ENCODE measurements at places on chromosomes 7 and 10.
A peak's percentile ranks its signal among the peaks of the same experiment; 100 is the strongest.

- peak; percentile 10 for DNase-seq
Measured at GRCh38 chr7:111735661-111736551, 173.6 kb upstream of the IMMP2L start.

- DNase-seq = no peak
Measured at GRCh38 chr10:69661414-69662172, 31.5 kb downstream of the FAM241B start.

GRCh38 chr10:96305019-96305418 is 785 bp downstream of the DNTT start:
- no peak for DNase-seq

GRCh38 chr10:70782086-70782745 is 3.0 kb downstream of the TBATA start:
- no peak for DNase-seq

DNA sequence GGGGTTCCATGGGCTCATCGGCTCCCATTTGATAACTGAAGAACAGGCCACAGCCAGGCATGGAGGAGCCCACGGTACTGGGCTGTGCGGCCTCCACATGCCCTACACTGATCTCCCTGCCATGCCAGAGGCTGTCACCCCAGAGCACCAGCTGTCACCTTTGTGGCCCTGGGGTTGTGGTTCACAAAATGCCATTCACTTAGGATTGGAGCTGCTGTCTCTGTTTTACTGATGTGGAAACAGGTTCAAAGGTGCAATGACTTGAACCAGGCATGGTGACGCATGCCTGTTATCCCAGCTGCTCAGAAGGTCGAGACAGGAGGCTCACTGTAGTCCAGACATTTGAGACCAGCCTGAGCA is 4.3 kb upstream of the UPK3B start:
- DNase-seq = no peak

DNA sequence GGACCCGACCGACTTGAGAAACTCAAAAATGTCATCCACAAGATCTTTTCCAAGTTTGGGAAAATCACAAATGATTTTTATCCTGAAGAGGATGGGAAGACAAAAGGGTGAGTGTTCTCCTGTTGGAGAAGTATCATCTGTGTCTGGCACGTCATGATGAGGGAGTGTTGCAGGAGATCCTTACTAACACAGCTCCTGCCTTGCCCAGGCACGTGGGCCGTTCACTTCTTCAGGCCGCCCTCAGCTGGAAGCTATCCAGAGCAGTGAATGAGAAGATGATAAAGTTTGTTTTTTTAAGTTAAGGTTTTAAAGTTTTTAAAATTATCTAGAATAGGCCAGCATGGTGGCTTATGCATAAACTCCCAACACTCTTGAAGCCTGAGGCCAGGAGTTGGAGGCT is 6.2 kb downstream of the EIF3B start:
- DNase-seq = no peak

GRCh38 chr7:112112822-112113255 is 93.4 kb downstream of the DOCK4 start:
- no peak for DNase-seq

- DNase-seq = no peak
Measured at GRCh38 chr7:138212314-138212713, 136.1 kb downstream of the AKR1D1 start.

DNA sequence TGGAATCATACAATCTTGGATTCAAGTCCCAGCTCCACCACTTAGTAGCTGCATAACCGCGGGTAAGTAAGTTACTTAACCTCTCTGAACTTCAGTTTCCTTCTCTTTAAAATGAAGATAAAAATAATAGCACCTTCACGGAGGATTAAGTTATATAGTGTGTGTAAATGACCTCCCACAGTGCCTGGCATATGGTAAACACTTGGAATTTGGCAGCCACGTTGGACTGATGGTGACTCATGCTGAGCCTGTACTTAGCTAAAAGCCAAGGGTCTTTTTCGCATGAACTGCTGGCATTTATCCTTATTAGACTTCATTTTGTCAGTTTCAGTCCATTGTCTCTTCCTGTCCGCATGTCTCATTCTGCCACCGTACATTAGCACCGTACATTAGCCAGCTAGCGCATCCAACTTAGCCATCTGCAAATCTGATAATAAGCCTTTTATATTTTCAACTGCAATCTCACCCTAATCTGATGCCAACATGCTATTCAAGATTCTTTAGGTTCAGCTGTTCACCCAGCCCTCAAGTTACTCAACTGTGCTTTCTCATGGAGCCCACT is 11.2 kb downstream of the SLC13A4 start:
- DNase-seq = no peak

- no peak for DNase-seq
Measured at GRCh38 chr10:77455561-77455960, 182.0 kb downstream of the KCNMA1 start.

GRCh38 chr10:23614483-23614882 is 175.6 kb downstream of the OTUD1 start:
- DNase-seq = no peak

GRCh38 chr10:92064506-92064905 is 140.9 kb downstream of the BTAF1 start:
- DNase-seq = no peak

DNA sequence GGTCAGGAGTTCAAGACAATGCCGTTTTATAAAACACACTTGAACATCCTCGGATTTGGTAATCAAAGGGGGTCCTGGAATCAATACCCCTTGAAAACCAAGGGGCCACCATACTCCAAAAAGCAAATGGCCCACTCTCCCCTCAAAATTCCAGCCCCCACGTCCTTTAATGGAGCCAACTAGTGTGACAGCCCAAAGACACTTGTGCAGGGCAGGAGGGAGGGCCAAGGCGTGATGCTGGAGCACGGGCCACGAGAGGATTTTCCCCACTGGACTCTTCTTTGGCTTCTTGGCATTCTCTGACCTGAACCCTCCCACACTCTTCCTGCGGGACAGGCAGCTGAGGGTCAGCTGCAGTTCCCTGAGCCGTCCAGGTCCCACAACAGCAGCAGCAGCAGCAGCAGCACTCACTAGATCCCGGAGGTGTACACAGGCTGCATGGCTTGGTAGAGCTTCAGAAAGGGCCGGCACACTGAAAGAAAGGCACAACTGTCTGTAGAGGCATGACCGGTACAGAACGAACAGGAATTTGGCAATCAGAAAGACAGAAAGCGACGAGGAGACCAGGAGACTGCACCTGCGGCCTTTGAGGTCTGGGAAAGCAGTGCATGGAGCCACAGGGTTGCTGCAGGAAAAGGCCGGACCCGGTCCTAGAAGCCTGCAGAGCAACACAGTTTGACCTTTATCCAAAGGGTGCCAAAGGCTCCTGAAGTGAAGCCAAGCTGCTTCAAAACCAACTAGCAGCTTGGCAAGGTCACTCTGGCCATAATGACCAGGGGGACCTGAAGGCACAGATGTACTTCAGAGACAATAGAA is 168.2 kb downstream of the TNS3 start:
- no peak for DNase-seq
